Stromal cell of bone marrow (primary cell): ENCODE measurements at places on chromosomes 12 and 14.
A peak's percentile ranks its signal among the peaks of the same experiment; 100 is the strongest.

DNA sequence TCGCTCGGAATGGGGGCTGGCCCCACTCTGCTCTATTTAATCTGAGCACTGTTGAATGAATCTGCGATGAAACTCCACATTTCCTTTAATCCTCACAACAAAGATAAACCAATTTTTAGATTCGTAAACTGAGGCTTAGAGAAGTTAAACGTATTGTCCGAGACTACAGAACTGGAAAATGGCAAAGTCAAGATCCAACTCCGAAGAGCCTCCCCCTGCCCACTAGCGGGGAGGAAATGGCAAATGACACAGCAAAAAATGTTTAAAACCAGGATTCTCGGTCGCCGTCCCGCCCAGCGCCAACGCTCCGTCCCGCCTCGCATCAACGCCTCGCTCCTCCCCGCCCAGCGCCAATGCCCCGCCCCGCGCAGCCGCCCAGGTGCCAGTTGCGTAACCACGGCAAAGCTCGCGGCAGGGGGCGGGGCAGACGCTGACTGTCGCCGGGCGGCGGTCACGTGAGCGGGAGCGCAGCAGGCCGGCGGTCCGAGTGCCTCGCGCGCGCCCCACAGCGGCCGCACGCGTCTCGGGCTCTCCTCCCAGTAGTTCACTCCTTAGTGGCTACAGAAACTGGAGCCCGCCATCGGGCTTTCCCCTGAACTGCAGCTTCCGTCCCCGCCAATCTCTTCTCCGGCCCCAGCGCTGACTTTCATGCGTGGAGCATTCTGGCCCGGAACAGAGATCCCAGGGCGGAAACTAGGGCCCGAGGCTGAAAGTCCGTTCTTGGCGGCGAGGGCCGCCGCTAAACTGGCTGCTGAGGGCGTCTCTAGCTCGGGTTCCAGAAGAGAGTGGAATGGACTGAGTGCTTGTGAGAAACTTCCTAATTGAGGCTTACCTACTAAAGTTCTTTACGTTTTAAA lies 13.6 kb upstream of the LRRC23 start:
- peak; percentile 91 for DNase-seq

- DNase-seq: no peak
Observed at GRCh38 chr14:38929416-38929815, 173.6 kb downstream of the SEC23A start.

DNA sequence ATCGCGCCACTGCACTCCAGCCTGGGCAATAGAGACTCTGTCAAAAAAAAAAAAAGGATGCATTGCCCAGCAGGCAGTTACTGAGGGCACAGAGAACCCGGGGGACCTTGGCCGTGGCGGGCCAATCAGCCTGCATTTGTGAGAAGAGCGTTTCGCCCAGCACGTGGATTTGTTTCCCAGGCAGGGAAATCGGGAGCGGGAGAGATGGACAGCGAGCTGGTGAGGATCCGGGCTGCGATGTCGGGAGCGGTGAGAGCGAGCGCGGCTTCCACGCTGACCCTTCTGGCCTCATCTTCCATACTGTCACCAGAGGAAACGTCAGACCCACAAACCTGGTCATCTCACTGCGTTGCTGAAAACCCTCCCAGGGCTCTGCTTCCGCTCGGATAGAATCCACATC lies 123.5 kb downstream of the RIMBP2 start:
- no peak for DNase-seq

DNA sequence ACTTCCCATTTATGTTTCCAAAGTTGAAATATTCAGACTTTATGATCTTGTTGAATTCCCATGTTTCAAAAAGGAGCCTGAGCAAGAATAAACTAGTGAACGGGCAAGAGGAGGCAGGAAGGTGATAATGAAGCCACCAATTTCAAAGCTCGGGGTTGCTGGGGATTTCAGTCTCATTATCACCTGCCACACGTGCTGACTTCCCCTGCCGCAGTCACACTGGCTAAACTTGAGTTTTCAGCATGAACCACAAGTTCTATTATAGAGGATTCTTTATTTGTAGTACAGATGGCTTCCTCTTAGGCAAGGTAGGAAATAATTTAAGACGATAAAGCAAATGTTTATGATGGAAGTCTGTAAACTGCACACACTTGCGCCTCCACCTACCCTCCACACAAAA lies 18.1 kb upstream of the DIABLO start:
- no peak for DNase-seq

DNA sequence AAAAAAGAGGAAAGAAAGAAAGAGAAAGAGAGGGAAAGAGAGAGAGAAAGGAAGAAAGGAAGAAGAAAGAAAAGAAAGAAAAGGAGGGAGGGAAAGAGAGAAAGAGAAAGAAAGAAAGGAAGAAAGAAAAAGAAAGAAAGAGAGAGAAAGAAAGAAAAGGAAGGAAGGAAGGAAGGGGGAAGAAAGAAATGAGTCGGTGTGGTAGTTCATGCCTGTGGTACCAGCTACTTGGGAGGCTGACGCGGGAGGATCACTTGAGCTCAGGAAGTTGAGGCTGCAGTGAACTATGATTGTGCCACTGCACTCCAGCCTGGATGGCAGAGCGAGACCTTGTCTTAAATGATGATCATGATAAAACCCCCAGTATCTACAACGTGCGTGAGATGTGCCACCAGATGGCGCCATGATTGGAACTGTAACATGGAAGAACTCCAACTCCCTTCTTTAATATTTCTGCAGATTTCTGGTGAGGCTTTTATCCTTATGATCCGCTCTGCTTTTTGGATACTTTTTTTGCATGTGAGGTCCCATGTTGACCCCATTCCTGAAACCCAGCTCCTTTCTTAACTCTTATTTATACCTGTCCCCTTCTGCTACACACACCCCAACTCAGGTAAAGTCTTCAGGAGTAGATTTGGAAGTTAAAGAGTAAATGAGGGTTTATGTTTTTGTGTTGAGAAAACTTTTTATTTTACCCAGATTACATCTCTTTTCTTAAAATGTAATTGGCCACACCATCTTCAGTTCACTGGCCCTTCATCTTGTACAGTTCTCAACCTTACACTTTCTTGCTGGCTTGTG lies 25.6 kb downstream of the RNASE10 start:
- peak; percentile 40 for DNase-seq

DNA sequence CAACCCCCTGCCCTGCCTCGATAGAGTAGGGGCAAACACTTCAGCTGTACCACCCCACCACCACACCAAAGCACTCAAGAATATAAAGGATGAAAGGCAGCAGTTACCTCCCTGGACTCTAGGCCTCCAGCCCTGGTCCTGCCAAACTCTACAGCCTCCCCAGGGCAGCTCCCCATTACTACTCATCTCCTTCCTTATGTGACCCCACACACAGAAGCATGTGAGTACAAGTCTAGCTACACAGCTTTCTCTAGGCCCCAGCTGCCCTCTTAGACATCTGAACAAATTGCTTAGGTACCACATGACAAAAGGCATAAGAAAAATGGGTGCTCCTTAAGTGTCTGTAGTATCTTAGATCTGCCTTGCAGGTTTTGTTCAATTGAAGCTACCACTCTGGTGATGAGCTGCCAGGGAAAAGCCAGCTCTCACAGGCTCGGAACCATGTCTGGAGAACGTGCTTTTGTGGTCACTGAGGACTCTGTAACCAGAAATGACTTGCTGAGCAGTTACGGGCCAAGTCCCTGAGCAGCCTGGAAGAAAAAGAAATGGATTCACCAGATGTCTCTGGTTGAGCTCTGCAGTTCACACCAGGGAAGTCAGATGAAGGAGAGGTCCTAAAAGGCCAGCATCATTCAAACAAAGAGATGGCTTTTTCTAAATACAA lies 32.8 kb downstream of the FMNL3 start:
- peak; percentile 54 for DNase-seq

DNA sequence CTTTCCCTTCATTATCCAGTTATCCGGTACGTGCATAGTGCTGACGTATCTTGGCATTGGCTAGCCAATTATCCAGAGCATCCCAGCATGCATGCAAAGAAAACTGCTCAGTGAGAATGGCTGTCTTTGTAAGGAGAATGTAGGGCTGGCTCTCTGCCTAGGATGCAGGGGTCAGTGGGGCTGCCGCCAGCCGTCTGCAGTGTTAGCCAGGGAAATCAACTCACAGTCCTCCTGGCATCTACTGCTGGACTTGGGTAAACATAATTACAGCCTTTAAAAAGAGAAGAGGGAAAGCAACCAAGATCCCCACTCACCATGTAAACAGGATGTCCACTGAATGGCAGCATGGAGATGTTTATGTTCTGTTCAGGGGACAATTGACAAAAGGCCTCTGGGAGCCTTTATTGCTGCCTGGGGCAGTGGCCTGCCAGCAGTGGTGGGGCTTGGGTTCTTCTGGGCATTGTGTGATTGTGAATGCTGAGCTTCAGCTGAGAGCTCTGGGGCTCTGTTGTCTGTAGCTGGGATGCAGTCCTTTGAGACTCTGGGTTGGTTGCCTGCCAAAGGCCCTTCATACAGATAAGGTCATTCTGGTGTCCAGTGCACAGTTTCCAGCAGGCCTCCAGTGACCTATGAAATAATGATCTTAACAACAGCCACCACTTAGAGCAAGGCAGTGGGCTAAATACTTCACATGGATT lies 121.8 kb downstream of the TBC1D30 start:
- DNase-seq: no peak

- no peak for DNase-seq
Observed at GRCh38 chr14:100048786-100049185, 16.4 kb upstream of the EVL start.

- DNase-seq: no peak
Observed at GRCh38 chr12:130384234-130384633, 46.5 kb downstream of the PIWIL1 start.

- DNase-seq: no peak
Observed at GRCh38 chr12:116535241-116535640, 23.9 kb upstream of the MAP1LC3B2 start.

GRCh38 chr14:56216626-56217379 lies 98.6 kb downstream of the PELI2 start:
- DNase-seq: no peak

GRCh38 chr14:54538055-54538454 lies 28.3 kb downstream of the CGRRF1 start:
- no peak for DNase-seq

DNA sequence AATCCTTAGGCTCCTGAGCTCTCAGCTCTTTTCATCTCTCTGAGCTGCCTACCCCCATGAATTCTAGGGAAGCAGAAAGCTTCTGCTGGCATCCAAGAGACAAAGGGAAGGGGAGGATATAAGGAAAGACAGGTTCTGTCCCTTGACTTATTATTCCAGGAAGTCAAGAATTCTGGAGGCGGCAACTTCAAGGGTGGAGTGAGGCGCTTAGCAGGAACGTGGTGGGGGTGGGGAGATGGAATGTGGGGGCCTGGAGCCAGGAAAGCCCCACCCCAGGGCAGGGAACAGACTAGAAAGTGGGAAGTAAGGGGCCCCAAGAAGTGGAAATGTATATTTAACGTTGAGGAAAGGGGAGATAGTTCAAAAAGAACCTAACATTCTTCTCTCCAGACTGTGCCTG lies 1.4 kb downstream of the CALCOCO1 start:
- no peak for DNase-seq

- no peak for DNase-seq
Observed at GRCh38 chr12:127660961-127661360, 606.0 kb upstream of the TMEM132C start.

DNA sequence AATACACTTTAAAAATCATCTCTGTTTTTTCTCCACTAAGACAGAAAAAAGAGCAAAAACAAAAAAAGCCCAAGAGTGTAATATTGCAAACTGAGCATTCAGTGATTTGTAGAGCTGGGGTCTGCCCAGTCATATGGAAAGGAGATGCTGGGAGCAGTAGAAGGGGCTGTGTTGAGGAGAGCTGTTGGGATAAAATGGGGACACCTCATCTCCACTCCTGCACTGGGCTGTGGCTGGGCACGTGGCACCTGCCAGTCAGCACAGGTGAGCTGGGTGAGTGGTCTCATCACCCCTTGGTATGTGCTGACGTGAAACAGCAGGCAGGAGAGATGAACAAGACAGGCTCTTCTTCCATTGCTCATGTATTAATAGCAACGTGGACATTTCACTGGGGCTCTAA lies 217.4 kb downstream of the C12orf42 start:
- DNase-seq: no peak

DNA sequence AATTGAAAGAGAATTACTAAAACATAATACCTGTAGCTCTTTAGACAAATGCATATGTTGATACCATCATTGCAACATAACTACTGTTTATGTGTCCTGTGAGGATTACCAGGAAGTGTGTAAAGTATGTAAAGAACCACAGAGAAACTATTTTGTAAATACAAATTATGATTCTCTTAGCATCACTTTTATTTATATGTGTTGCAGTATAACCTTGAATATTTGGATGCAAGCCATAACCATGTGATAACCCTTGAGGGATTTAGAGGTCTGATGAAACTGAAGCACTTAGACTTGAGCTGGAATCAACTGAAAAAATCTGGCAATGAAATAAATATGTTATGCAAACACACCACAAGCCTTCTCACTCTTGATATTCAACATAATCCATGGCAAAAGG lies 77.5 kb downstream of the LRRC9 start:
- DNase-seq: no peak

- DNase-seq: no peak
Observed at GRCh38 chr12:103928682-103929045, 1.5 kb upstream of the HSP90B1 start.

- DNase-seq: no peak
Observed at GRCh38 chr14:20802341-20803084, at the start of gene RNASE1. Gene RNASE1, minus strand, starts transcription at chr14:20802844. Its CDS starts 776 bp downstream, at chr14:20802068.

GRCh38 chr14:54738009-54738408 lies 164.6 kb downstream of the GCH1 start:
- DNase-seq: peak; percentile 58

DNA sequence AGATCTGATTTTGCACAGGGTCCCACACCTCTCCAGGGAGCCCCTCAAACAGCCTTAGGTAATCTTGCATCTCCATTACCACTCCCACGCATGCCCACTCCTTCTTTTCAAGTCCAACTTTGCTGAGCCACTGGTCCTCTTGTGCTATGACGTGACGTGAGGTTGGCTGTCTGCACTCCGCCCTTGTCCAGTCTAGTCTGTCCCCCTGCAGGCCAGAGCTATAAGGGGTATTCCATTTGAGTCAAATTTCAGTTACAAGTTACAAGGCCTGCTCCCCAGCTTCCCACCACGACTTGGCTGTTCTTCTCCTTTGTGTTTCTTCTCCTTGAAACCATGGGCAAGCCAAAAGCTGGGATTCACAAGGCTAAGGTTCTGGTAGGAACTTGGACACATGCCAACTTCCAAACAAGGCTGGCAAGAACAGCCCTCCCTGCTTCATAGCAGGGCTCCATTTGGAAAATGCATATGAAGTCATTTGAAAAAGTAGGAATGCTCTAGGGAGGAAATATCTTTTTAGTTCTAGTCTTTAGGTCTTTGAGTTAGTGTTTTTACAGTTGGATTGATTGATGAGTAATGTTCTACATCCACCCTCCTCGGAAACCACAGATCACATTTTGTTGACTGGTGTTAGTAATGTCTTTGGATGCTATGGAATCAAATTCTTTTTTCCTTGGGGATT lies 49.1 kb downstream of the KCNA1 start:
- DNase-seq: peak; percentile 46

GRCh38 chr12:39852346-39852745 lies 232.7 kb upstream of the ABCD2 start:
- DNase-seq: no peak

DNA sequence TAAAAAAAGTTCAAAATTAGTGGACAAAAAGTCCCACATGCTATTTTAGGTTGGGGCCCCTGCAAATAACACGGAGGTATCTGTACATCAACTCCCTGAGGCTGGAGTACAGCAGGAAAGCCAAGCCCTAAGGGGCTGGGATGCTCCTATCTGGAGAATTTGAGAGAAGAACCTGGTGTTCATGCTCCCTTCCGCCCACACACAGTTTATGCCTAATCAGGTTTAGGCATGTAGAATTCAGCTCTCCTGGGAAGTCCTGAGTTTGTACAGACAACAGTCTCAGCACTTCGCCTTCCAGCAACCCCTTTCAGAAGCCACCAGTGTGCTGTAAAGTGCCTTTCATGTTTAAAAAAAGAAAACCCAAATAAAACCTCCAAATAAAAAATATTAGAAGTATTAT lies 237.3 kb upstream of the GRIP1 start:
- no peak for DNase-seq
